ENCODE measurements at places on chromosomes 7 and 10.

GRCh38 chr10:93072225-93072712 lies 1.4 kb upstream of the CYP26A1 start:
- DNase-seq: no peak

DNA sequence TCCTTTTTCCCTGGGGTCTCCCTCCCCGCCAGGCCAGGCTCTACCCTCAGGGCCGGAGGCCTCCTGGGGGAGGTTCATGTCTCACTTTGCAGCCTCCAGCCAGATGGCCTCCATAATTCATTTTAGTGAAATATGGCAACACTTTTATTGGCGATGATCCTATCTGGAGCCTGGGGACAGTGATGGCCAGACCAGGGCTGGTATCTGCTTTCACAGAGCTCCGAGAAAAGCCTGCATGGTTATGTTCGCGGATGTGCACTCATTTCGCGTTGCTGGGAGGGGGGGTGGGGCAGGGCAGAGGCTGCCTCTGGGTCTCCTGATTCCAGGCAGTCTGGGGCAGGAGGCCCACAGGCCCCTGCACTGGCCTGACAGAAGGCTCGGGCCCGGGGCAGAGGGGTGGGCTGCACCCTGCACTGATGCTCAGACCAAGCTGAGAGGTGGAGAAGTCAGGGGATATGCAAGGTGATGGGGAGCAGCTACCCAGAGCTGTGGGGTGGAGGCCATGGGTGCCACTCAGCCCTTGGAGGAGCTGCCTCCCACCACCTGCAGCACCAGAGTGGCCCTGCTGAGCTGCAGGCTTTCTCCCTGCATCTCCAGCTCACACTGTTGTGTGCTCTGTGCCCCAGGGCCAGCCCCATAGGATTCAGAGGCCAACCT lies 85.3 kb upstream of the RET start:
- no peak for DNase-seq

- DNase-seq: no peak
These were observed 34.1 kb downstream of the GSDME start for GRCh38 chr7:24723178-24723530.

DNA sequence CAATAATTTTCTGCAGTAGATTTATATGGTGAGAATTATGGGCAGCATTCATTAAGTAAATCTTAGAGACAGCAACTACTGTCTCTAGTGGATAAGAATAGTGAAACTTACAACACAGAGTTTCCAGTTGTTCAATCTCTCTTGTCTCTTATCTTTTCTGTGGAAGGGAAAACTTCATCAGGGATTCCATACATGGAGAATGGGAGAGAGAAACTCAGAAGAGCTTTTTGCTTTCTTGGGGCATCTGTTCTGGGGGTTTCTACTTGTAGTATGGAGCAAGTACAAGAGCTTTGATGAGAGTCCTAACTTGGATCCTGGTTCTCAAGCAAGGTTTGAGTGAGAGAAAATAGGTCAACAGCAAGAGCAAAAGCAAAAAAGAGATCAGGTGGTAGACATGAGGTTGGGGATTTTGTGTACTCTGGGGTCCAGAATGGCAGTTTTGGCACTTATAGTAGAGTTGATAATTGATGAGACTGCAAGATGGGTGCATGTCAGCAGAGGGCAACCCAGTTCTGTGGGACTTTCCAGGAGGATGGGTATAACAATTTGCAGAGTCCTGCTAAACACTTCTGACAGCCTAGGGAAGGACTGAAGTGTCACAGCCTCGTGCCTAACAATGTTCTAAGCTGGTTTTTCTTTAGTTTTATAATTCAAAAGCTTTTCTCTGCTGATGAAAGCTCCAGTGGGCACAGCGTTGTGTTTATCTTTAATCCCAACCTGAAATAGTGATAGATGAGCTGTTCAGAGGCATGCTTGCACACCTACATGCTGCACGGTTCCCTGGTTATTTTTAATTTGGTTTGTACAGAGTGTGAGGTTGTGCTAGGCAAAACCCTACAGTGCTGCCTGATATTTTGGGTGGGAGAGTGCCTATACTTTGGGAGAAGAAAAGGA lies 32.0 kb upstream of the STRIP2 start:
- DNase-seq: no peak

GRCh38 chr10:52266858-52267257 lies 47.2 kb upstream of the DKK1 start:
- DNase-seq: no peak

GRCh38 chr10:103472005-103472404 lies 7.0 kb downstream of the CALHM3 start:
- no peak for DNase-seq

DNA sequence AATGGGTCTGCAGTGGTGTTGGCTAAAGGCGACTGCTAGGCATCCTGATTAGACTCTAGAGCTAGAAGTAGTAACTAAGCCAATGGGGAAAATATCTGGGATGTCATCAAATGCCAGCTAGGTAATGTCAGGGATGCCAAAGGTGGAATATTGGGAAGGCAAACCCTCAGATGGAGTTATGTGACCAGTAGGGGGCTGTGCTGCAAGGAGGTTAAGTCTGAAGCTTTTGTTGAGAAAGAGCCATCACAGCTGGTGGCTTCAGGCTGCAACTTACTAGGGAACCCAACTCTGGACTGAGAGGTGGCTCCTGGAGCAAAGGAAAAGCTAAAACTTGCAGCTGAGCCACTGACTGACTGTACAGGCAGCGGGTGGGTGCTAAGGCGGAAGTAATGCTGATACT lies 576.9 kb upstream of the GHITM start:
- DNase-seq: no peak

Data from activated CD8-positive, alpha-beta memory T cell treated with anti-CD3 and anti-CD28 coated beads for 1 hour (primary cell).